ENCODE measurements at places on chromosomes 1 and 21.

DNA sequence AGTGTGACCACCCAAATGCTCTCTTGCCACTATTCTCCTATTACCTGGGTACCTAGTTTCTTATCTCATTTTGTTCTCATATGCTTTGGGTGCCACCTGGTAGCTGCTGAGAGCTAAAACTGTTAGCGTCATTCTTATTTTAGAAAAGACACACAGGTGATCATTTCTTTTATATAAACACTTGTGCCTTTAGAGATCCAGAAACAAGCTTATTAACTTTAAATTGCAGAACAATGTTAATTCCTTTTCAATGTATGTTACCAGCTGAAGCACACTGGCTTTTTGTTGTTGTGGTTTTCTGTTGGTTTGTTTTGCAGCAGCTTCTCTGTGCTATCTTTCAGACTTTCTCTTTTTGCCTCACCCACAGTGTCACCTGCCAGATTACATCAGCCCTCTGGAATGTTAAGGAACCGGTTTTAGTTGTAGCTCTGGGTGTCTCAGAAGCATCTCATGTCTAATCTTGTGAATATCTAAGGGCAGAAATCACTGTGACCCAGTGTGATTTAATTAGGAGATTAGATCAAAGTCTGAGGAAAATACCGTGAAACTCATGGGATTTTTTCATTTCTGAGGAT lies 43.4 kb upstream of the SLC19A2 start:
- DNase-seq, result no peak

DNA sequence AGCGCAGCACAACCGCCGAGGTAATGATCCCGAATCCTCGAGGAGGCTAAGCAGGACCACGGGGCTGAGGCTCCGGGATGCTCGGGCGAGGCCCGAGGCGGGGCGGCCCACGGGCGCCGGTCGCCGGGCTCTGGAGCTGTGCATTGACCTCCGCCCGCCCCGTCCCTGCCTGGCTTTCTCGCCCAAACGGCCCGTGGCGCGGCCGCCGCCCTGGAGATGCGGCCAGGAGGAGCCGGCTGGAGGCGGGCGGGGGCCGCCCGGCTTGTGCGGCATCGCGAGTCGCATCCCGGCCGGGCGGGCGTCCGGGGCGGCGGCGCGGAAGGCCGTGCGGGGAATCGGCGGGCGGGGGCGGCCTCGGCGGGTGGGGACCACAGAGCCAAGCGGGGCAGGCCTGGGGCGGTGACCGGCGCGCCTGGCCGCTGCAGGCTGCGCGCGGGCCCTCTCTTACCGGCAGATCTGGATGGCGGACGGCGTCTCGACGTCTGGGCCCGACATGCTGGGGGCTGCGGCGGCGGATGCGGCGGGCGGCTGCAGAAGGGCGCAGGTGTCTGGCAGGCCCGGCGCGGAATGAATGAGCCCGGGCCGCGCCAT lies 663 bp downstream of the ACOT7 start:
- DNase-seq, result no peak

GRCh38 chr1:54326543-54327385 lies 79.4 kb downstream of the SSBP3 start:
- no peak for DNase-seq

GRCh38 chr1:64087768-64088167 lies 115.7 kb upstream of the UBE2U start:
- no peak for DNase-seq

GRCh38 chr1:117606649-117607430 lies 992 bp downstream of the TENT5C start:
- DNase-seq, result peak; percentile 60

GRCh38 chr1:197911111-197911856 lies 5.9 kb upstream of the LHX9 start:
- peak; percentile 17 for DNase-seq

DNA sequence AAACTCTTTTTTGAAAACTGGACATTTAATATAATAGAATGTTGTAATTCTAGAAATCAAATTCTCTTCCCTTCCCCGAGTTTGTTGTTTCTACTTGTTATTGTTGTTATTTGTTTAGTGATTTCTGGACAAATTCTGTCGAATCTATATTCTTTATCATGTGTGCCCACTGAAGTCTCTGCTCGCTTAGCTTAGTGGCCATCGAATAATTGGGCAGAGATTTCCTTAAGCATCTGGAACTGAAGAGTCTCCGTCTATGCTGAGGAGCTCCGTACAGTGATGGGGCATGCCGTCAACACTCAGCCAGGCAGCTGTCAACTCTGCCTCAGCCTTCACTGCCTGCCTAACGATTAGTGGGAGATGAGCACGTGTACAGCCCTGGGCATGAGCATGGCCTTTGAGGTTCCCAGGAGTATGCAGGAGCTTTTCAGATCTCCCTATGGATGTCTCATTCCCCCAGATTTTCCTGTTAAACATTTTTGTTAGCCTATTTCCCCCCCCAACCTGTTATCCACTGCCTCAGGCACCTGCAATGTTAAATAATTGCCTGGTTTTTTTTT lies 66.8 kb downstream of the SLX9 start:
- DNase-seq, result no peak

DNA sequence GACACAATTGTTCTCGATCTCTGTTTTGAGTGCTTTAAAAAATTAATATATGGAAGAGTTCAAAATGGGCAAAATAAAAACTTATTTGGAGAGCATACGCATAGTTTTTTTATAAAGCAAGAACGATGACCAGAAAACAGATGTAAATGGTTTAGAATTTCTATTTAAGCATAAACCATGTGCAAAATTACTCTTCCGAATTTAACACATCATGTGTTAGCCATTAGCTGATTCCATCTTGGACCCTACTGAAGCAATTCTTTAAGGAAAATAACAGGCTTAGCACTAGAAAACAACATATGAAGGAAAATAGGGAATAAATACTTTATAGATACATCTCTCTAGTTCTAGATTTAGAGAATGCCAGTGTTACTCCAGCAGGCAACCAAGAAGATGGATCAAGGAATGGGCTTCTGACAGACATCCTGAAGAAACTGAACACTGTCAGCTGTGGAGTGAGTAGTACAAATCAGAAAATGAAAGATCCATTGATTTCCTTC lies 26.7 kb downstream of the CDC7 start:
- DNase-seq, result no peak

DNA sequence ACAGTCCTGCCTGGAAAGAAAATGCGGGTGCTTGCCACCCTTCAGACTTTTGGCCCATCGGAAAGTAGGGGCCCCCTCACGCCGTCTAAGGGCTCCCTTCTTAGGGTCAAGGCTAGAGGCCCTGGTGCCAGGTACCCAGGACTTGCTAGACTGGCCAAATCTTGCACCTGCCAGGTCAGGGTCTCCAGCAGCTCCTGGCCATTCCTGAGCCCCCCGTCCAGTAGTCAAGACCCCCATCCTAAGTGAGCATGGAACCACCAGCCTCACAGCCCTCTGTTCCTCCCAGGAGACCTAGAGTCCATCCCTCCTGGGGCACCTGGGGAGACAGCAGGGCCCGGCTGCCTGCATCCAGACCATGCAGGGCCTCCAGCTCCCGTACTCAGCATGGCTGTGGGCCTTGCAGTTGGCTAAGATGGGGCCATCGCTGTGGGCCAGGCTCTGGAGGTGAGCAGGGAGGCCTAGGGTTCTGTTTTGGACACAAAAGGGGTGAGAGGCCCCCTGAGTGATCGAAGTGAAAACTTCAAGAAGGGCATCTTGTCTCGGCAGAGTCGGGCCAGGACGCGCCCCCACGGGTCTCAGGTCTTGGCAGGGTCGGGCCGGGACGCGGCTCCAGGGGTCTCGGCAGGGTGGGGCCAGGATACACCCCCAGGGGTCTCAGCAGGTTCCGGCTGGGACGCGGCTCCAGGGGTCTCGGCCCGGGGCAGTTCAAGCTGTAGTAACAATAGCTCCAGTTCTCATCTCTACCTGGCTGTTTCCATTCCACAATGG lies 5.9 kb downstream of the FNDC10 start:
- DNase-seq, result no peak

DNA sequence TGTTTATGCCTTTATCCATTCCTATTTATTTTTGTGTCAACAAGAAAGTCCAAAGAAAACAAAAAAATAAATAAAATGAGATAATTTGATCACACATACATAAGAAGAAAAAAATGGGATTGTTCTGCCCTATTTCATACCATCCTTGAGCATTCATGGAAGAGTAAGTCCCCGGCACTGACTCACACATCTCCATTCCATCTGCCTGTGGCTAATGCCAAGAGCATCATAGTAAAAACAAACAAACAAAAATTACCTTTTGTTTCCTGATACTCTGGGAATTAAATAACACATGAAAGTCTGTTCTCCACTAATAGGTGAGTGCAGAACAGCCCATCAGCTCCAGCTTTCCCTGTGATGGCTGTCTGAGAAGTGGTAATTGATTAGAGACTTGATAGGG lies 48.1 kb upstream of the BACE2 start:
- no peak for DNase-seq

DNA sequence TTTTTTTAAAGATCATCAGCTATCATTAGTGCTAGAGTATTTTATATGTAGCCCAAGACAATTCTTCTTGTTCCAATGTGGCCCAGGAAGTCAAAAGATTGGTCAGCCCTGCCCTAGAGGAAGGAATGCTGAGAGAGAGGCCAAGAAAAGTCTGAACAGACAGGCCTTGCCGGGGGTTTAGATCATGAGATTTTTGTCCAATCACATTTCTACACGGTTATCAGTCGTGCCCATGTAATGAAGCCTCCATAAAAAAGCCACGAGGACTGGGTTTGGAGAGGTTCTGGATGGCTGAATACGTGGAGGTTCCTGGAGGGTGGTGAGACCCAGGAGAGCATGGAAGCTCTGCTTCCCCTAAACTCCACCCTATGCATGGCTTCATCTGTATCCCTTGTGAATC lies 24.3 kb upstream of the ENO1 start:
- DNase-seq, result no peak

- DNase-seq, result no peak
Measured at GRCh38 chr1:17220287-17220686, 15.4 kb downstream of the PADI1 start.

GRCh38 chr1:43776043-43776761 lies 68.9 kb downstream of the ST3GAL3 start:
- no peak for DNase-seq

GRCh38 chr1:69568421-69569174 lies 876 bp downstream of the LRRC7 start:
- no peak for DNase-seq

DNA sequence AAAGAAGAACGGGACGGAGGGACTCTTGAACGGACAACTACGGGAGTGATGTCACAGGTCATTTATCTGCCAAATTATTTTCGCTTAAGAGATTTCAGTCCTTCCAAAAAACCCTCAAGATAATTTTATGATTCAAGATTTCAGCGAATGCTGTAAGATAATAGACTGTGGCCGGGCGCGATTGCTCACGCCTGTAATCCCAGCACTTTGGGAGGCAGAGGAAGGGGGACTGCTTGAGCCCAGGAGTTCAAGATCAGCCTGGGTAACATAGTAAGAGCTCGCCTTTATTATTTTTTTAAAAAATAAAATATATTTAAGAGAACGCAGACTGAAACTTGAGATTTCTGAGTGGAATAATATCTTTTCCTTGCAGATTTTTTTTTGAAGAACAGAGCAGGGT lies 609 bp downstream of the RWDD2B start:
- peak; percentile 12 for DNase-seq

GRCh38 chr21:30083225-30083945 lies 83.2 kb downstream of the CLDN17 start:
- no peak for DNase-seq

DNA sequence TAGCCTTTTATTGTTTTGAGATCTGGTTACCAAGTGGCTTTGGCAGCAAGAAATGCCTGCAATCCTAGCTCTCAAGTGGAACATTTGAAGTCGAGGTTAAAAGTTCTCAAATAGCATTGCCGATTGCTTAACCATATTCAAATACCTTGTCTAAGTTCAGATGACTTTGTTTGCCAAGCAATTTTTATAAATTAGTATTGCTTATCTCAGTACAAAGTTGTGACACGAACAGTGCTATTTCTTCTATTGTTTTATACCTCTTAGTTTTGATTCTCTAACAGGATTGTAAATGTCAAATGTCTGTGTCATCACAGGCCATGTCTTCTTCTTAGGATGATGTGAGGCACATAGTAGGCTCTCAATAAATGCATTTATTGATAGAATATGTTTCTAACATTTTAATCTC lies 633.3 kb downstream of the PTPRC start:
- DNase-seq, result no peak

DNA sequence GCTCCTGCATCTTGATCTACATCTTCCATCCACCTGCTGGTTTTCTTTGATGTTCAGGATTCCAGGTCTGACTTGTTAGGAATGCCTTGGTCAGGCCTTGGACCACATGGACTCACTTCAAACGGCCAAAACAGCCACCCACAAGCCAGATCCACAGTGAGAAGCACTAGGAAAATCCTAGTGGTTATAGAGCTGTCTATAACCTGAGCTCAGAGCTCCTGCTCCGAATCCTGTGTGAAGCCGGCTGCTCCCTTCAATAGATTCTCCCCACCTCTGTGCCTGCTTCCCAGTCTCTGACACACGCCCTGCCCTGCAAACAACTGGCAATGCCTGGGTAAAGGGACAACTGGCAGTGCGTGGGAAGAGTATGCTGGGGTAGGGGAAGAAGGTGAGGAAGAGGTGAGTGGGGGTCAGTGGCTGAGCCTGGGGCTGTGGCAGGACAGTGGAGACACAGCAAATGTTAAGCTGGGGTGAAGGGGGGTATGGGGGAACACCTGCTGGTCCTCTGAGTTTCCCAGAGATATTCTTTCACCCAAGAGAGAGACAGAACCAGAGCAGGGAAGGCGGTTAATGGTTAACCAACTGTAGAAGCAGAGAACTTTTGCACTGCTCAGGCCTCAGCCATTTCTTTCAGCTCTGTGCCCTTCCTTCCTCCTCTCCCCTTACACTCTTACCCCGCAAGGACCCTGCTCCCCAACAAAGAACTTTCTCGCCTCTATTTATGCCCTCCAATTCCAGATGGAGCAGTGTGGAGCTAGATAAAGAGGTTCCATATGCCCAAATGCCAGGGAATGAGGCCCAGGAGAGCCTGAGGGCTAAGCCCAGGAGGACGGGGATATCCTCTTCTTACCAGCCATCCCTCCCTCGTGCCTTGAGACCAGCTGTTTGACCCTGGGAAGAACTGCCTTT lies 4.5 kb downstream of the PLXNA2 start:
- no peak for DNase-seq

DNA sequence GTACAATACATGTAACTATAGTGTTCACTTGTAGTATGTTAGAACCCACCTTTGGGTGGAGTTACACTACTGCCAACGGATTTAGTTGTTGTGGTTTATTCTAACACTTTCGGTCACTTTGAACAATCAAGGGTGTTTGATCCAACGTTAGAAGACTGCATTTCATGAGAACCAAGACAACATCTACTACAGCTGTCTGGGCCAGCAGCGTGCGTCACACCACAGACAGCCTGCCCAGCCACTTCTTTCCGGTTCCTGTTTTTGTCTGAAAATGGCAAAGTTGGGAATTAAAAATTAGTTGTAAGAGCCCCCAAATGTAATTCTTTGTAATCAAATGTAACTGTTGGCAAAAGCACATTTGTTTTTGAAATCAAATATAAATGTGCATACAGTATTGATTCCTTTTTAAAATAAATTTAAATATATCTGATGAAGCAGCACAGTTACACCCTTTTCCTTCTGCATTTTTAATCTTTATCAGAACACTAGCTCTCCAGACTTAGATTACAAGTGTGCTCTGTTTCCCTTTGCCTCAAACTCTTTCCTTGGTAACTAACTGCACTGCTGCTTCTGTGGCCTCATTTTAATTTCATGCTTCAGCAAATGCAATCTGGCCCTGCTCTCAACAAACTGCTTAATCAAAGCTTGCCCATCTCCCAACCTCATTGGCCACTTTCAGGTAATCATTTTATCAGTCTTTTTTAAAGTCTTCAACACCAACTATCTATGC lies 86.6 kb upstream of the DPH5 start:
- DNase-seq, result peak; percentile 82

- no peak for DNase-seq
Measured at GRCh38 chr21:32306021-32306780, 7.5 kb downstream of the MRAP start.
